AG04450 (cell line): ENCODE measurements at places on chromosomes 13 and 19. TPM values are rescaled to one million over a fixed set of nuclear protein-coding genes. Genes with fewer than 3 reads are reported as not detected.

Gene SHANK1
- polyA plus RNA-seq = 2.4 and 3.5 TPM in 2 replicates

Gene LRRC8E
- polyA plus RNA-seq = 4.1 and 4.7 TPM in 2 replicates

Gene ONECUT3
- polyA plus RNA-seq = not detected in 2 replicates

Gene PTPRS
- 26.5 and 34.8 TPM in 2 replicates for polyA plus RNA-seq

Gene CYP2A7
- polyA plus RNA-seq = not detected in 2 replicates

Gene FSD1
- 6.8 and 8.9 TPM in 2 replicates for polyA plus RNA-seq

Gene IGFLR1
- 1.3 and 2.0 TPM in 2 replicates for polyA plus RNA-seq

Gene TEX101
- polyA plus RNA-seq = not detected in 2 replicates

Gene SPRED3
- 2.5 and 3.6 TPM in 2 replicates for polyA plus RNA-seq

Gene ZNF585A
- polyA plus RNA-seq = 13.9 and 16.2 TPM in 2 replicates

Gene OSCAR
- 0.22 and 0.29 TPM in 2 replicates for polyA plus RNA-seq

Gene SIGLEC5
- not detected in 2 replicates for polyA plus RNA-seq

Gene CCL25
- not detected in 2 replicates for polyA plus RNA-seq

Gene KPTN
- 5.7 and 7.4 TPM in 2 replicates for polyA plus RNA-seq

Gene LRRC25
- 0.12 and 0.32 TPM in 2 replicates for polyA plus RNA-seq

DNA sequence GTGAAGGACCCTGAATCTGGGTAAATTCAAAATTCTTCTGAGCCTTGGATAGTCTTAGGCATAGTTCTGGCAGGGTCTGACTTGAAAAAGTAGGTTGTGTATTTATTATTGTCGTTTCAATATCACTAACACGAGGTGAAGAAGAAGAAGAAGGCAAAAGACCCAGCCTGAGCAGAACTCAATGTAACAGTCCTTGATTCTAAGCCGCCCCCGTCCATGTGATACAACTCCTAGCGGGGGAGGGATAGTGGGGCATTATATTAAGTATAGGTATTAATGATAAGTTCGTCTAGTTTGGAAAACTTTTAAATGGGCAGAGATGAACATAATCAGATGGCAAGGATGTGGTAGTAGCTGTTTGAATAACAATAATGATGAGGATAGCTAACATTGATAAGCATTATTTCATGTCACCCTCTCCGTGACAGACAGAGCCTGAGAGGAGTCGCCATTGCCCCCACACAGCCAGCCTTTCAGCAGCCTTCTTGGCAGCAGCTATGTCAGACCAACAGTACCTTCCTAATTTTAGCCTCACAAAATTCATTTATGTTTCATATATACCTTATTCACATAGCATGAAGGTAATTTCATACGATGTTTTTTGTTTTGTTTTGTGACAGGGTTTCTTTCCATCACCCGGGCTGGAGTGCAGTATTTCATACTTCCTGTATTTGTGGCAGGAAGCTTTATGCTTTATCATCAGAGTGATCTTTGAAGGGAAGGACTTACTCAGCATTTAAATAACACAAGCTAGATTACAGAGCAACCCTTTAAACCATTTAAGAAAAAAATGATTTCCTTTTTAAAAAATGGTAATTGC is 64.4 kb upstream of the NPAS1 start:
- DNase-seq = no peak

DNA sequence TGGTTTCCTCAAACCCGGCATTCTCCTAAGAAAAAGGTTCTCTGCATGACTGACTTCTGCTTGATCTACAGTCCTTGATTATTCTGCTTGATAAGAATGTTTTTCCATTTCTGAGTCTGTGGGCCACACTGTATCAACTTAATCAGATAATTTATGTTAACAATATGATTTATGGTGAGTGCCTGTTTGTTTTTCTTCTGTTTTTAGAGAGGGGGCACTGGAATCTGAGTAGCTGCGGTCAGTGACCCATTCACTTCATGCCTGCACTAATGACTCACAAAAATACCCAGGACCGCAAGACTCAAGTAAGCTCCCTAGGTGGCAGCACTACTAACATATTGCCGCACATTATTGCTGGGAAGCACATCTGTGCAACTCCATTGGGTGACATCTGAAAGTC is 542.3 kb upstream of the ATXN8OS start:
- no peak for DNase-seq

DNA sequence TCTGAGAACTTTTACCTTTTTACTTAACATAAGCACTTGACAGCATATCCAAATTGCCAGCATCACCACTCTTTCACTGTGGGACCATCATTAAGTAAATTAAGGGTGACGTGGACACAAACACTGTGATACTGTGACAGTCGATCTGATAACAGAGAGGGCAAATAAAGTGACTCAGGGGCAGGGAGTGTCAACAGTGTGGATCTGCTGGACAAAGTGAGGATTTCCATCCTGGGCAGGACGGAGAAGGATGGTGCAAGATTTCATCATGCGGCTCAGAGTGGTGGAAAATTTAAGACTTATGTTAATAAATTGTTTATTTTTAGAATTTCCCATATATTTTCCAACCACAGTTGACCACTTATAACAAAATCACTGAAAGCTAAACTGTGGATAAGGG is 60.0 kb upstream of the WDFY2 start:
- no peak for DNase-seq

- DNase-seq = no peak
Observed at GRCh38 chr13:51815848-51816247, 11.9 kb upstream of the DHRS12 start.

DNA sequence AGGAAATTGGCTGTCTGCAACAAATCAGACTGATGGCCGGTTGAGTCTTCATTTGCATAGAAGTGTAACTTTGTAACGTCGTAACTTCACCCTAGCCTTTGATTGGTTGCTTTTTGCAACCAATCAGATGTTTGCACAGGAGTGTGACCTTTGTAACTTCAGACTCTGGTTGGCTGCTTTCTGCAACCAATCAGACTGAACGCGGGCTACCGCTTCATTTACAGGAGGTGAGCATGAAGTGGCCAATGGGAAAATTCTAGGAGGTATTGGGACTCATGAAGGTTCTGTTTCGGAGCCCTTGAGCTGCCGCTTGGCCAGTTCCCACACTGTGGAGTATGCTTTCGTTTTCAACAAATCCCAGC is 441 bp upstream of the ZNF559 start:
- DNase-seq = peak; percentile 34

DNA sequence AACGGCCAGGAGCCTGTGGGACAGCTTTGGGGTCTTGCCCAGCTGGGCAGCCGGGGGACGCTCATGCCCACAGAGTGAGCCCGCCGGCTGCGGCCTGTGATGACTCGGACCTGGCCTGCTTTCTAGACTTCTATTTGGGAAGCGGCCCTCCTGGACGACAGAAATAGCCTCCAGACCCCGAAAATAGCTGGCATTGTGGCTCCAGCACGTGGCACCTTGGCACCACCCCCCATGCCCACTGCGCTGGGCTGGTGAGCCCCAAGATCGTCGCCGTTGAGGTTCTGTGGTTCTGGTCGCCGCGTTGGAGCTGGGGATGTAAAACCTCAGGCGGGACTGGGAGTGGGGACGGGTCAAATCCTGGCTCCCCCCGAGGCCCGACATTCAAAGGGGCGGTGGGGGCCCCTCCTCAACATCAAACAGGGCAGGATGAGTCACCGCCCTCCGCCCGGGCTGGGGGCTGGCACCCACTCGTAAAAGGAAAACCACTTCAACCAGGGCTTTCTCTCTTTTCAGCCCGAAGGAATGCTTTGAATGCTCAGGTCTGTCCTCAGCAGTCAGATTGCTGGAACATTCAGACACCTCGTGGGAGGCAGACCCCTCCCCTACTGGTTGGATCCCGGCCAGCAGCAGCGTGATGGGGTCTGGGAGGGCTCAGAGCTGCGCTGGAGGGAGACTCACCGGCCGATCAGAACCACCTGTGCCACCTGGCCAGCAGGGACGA is 42.1 kb downstream of the GADD45B start:
- DNase-seq = no peak

DNA sequence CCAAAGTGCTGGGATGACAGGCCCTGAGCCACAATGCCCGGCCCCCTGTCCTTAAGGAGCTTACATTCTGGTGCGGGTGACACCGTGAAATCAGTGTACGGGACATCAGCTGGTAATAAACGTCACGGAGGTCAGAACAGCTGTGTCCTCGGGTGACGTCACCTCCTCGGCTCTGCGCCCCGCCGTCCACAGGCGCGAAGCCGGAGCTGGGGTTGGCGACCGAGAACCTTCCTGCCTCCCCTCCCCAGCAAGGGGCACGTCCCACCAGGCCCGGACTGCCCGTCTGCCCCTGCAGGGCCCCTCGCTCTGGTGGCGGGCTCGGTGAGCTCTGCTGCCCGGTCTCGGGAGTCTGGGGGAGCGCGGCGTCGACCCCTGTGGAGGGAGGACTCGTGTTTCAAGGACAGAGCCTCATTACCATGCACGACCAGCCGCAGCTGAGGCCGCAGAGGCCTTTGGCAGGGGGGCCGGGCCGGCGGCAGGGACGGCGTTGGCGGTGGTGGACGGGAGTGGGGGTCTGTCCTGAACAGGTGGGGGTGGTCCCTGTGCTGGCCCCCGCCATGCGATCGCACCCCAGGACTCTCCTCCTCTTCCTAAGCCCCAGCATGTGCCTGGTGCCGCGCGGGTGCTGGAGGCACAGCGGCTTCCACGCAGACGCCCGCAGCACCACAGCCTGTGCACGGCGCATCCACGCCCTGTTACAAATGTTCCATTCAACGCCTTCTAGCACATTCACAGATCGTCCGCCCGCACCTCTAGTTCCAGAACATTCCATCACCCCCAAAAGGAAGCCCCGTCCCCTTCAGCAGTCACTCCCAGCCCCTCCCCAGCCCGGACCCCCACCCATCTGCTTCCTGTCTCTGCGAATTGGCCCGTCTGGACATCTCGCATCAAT is 5.4 kb downstream of the LINGO3 start:
- DNase-seq = no peak

DNA sequence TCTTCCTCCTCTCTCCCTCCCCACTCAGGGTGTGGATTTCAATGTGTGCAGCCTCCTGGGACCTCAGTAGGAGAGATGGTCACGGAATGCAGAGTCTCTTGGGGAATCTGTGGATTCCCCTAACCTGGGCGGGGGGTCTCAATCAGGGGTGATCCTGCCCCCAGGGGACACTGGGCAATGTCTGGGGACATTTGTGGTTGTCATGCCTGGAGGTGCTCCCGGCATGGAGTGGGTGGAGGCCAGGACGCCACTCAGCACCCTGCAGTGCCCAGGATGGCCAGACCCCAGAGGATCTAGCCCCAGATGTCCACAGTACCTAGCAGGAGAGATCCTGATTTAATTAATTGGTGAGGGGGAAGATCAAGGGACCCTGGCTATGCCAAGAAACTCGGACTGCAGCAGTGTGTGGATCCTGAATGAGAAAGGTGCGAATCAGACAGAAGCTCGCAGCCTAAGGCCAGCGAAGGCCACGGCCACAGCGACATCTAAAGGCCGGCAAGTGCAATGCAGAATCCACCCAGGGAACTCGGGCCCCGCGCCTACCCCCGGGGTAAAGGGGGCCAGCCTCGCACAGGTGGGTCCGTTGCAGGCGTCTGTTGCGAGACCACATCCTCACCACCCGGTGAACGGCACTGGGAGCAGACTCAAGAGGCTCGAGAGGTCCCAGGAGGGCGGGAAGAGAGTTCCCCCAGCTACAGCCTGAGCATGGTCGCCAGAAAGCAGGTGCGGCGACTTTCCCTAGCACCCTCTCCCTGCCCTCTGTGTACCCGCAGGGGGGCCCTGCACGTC is 88.8 kb downstream of the GNG7 start:
- DNase-seq = no peak

GRCh38 chr19:34201133-34201532 is 28.8 kb downstream of the LSM14A start:
- no peak for DNase-seq

- no peak for DNase-seq
Observed at GRCh38 chr13:64099994-64100393, 2684.3 kb upstream of the PCDH20 start.

DNA sequence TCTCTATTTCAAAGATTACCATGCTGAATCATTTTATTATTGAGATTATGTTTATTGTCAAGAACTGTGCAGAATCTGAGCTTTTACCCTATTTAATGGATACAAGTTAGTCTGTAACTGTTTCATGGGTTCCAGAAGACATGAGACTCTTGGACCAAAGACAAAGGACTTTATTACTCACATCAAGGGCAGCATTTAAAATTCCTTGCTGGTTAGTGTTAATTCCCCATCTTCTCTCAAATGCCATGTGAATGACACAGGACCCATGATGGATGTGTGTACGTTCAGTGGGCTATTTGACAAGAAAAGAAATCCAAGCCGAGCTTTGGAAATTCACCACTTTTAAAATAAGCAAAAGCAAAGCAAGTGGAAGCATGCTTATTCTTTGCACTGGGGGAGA is 139.9 kb downstream of the PCDH20 start:
- no peak for DNase-seq

DNA sequence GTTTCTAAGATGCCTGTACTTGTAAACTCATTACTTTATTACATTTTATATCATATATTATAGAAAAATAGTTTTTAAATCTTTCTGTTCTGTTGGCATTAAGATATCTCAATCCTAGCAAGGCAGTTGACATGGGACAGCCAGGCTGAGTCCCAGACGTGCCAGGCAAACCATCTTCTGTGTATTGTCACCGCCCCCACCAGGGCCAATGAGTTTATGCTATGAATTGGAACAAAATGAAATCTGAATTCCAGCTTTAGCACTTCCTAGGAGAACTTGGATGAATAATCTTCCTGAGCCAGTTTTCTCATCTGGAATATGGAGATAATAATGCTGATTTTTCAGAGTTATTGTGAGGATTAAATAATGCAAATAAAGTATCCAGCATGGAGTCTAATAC is 79.9 kb upstream of the GSX1 start:
- DNase-seq = no peak

- no peak for DNase-seq
Observed at GRCh38 chr13:71828117-71828516, 38.9 kb downstream of the DACH1 start.

DNA sequence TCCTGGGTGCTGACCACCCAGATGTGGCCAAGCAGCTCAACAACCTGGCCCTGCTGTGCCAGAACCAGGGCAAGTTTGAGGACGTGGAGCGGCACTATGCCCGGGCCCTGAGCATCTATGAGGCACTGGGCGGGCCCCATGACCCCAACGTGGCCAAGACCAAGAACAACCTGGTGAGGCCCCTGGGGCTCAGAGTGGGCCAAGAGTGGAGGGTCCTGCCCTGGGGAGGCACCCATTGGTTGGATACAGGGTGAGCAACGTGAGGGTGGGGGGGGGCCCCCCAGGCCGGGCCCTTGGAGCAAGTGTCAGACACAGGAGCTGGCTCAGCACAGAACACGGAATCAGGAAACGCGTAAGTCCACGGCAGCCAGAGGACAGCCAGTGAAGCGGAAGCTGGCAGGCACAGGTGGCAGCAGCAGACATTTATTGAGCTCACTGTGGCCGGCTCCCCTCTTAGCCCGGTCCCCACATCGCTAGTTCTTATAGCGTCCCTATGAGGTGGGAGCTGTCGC is 8.9 kb downstream of the KLC3 start:
- DNase-seq = no peak
